ENCODE measurements at places on chromosomes 7 and 10.

DNA sequence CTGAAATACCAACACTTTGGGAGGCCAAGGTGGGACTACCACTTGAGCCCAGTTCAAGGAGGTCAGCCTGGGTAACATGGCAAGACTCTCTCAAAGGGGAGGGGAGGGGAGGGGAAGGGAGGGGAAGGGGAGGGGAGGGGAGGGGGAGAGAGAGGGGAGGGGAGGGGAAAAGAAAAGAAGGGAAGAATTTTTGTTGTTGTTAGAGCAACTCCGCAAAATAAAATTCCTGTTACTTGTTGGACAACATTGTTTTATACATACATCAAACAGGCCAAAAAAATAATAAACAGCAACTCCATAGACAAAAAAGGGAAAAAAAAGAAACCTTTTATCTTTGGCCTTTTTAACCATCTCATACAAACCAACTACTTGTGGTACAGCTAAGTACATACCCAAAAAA, 57.3 kb upstream of the TRIM24 start:
- no peak for DNase-seq

GRCh38 chr10:115558252-115558651, 465.1 kb downstream of the ATRNL1 start:
- DNase-seq: no peak

DNA sequence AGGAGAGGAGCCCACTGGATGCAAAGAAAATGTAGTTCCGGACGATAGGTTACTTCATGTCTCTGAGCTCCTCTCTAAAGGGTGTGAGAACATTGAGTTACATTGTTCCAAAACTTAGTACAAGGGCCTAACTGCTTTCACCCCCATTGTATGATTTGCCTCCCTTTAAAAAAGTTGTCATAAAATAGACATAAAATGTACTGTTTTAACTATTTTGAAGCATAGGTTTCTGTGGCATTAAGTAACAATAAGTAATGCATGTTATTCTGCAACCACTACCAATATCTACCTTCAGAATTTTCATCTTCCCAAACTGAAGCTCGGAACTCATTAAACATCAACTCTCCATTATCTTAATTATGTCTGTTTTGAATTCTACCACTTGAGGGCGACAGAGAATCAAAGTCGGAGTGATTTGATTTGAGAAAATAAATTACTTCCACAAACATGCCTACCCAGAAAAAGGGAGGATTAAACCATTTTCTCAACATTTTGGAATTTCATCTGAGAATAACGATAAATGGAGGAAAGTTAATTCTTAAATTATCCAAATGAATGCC, 2.7 kb downstream of the IGFBP1 start:
- DNase-seq: no peak

GRCh38 chr10:97135464-97135863, 50.3 kb downstream of the SLIT1 start:
- DNase-seq: no peak

DNA sequence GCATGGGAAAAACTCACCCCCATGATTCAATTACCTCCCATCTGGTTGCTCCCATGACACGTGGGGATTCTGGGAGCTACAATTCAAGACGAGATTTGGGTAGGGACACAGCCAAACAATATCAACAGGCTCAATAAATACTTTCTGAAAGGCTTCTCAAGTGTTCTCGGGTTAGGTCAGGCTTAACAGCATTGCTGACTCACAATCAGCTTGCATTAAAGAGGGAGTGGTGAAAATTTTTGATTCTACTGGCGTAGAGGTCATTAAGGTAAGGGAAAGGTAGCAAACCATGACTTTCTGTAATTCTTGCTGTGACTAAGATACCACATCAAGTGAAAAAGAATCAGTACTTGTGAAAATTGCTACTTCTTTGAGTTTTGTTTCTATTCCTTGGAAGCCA, 126.4 kb downstream of the JCAD start:
- DNase-seq: no peak

DNA sequence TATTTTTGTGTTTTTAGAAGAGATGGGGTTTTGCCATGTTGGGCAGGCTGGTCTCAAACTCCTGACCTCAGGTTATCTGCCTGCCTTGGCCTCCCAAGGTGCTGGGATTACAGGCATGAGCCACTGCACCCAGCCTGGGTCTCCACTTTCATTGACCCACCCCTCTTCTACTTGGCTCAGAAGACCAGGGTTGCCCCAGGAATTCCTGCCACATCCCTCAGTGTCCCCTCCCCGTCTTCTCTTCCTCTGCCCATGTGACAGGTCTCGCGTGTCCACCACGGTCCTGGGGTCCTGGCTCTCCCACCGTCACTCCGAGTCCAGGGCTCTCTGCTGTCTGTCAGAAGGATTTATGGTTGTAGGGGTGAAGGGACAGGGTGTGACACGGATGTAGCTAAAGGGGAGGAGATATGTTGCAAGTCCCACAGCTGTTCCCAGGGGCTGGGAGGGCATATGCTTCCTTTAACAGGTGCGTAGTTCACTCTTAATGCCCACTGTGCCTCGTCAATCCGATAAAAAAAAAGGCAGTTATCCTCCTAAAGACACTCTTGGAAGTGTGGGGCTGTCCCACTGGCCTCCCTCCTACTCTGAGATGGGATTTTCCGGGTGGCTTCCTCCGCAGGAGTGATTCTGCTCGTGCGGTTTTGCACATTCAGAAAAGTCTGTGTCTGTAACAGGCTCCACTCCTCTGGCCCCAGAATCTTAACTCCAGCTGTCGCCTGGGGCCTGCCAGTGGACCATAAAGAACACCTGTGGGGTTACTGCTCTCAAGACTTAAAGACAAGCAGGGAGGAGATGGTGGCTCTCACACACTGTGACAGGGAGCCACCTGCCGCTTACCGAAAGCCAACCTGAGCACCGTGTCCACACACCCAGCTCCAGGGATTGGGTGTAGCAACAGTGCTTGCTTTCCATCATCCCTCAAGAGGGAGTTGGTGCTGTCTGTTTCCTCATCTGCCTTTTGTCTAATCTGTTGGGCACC, 36.7 kb upstream of the SHH start:
- DNase-seq: no peak

- DNase-seq: no peak
Observed at GRCh38 chr7:132581431-132581830, 5.2 kb upstream of the PLXNA4 start.

DNA sequence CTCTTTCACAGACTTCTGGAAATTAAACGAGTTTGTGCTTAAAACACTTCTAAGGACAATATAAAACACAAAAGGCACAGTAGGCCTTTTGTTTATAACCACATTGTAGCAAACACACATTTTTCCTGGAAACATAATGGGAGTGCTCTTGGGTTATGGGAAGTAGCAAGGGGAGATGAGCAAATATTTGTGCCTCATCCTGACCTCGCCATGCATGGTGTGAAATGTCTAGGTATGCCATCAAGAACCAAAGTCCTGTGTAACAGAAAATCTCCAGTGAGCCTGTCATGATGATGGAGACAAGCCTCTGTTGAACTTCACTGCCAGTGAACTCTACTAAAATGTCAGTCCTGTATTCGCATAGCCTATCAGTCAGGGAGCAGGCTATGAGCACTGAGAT, 1029.6 kb downstream of the LRMDA start:
- no peak for DNase-seq

- no peak for DNase-seq
Observed at GRCh38 chr7:128065872-128066271, 34.6 kb upstream of the LRRC4 start.

DNA sequence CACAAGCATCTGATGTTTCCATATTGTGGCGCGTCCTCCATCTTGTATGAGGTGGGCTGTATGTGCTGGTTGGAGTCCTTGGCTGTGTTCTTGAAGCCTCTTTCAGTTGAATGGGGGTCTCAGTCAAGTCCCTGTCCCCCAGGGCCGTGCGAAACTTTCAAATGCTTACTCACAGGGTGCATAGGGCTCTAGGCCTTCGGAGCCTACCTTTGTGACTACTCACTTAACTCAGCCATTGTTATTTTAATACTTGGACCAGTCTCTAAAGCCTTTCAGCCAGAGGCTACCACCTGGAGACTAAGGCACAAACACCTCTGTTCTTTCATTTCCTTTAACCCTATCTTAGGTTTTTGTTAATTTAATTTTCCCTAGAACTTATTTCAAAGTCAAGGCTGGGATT, 785.9 kb downstream of the GATA3 start:
- DNase-seq: no peak

DNA sequence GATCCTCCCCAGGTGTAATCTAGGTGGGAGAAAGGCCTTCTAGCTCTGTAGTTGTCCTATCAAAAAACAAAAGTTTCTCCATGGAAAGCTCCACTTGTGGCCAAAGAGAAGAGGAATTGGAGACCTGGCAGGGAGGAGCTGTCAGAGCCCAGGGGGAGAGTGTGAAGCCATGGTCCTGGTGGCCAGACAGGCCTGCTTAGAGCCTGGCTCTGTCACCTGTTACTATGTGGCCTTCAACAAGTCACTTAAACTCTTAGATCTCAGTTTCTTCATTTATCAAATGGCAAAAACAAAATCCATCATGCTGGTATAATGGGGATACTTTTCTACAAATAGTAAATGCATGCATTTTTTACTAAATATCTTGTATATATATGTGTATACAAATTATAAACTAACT, 59.0 kb upstream of the NFE2L3 start:
- DNase-seq: no peak

DNA sequence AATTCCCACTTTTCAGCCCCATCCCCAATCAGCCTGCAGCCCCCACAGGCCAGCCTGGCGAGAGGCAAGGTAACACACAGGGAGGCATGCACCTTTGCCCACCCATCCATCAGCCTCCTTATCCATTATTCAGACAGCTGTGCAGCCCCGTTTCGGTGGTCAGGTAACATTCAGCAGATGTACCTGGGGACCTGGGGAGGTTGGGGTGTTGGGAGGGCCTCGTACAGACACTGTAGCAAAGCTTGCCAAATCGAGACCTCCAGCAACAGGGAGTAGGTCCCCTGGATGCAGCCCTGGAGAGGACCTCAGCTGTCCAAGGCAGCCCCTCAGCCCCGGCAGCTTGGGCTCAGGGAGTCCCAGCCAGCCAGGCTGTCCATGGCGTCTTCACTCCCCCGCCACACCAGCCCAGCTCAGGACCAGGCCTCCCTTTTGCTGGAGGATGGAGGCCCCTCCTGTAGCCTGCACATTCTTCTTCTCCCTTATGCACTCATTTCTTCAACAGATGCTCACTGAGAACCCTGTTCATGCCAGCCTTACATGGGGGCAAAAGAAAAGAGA, 8.5 kb upstream of the DRGX start:
- DNase-seq: no peak

GRCh38 chr10:13740461-13740860, 153.7 kb downstream of the PRPF18 start:
- DNase-seq: no peak

GRCh38 chr7:98194186-98194585, 17.1 kb upstream of the BHLHA15 start:
- no peak for DNase-seq

DNA sequence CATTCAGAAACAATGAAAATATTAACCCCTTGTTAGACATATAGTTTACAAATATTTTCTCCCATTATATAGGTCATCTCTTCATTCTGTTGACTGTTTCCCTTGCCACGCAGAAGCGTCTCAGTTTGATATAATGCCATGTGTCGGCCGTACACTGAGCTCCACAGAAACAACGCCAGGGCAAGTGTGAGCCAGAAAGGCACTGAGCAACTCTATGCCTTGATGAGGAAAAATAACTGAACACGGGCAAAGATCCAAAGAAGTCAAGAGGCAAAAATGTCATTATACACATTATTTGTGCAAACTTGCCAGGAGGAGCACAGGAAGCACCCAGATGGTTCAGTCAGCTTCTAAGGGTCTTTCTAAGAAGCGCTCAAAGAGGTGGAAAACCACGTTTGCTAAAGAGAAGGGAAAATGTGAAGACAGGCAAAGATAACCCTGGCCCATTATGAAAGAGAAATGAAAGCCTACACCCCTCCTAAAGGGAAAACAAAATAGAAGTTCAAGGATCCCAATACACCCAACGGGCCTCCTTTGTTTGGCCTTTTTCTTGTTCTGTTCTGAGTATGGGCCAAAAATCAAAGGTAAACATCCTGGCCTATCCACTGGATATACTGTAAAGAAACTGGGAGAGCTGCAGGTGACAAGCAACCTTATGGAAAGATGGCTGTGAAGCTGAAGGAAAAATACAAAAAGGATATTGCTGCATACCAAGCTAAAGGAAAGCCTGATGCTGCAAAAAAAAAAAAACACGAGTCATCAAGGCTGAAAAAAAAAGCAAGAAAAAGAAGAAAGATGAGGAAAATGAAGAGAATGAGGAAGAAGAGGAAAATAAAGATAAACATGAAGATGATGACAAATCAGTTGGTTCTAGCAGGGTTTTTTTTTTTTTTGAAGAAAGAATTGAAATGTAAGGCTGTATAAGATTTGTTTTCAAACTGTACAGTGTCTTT, 15.5 kb downstream of the ARHGAP12 start:
- no peak for DNase-seq

DNA sequence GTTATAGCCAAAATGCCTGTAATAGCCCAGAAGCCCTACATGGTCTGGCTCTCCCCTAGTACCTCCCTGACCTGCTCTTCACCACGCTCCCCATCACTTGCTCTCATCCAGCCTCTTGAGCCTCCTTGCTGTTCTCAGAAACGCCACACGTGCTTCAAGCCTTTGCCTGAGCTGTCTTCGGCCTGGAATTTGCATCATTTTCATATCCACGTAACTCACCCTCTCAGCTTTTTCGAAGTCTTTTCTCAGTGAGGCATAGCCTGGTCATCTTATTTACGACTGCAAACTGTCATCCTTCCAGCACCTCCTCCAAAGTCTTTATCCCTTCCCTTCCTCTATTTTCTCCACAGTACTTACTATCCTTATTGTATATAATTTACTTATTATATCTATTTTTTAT, 151.0 kb upstream of the AHR start:
- DNase-seq: no peak

DNA sequence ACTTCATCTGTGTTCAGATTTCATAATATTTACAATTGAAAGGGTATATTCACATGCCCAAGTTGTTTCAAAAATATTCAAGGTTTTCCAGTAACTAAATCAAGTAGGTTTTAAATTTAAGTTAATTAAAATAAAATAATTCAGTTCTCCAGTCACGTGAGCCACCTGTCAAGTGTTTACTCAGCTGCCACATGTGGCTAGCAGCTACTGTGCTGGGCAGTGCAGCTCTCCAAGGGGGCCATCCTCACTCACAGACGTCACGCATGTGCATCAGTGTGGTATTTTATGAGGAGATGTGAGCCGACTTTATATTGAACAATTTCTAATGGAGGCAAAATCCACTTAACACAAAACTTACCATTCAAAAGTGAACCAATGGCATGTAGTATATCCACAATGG, 69.7 kb upstream of the CAMK2B start:
- DNase-seq: no peak

DNA sequence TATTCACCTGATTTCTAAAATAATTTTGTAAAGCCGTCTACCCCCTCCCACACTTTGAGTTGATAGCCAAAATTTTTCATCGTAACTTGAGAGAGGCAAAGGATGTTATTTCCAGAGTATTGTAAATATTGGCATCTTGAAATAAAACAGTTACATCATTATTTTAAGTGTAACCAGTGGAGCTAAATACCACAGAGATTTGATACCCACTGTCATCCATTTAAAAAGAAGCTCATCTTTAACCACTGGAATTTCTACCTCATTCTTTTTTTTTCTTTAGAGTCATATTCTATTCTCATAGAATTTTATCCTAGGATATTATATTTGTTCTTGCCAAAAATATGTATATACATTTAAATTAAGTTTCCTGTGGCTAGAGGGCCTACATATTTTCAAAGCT, 48.6 kb downstream of the CAMK1D start:
- no peak for DNase-seq

- DNase-seq: no peak
Observed at GRCh38 chr7:84900215-84900614, 286.6 kb downstream of the SEMA3D start.
